ENCODE measurements at places on chromosomes 5 and 9. TPM values are rescaled to one million over a fixed set of nuclear protein-coding genes. Genes with fewer than 3 reads are reported as not detected.

The PLCXD3 gene
- not detected for polyA plus RNA-seq

The PRUNE2 gene
- polyA plus RNA-seq = not detected

The NEURL1B gene
- not detected for polyA plus RNA-seq

The PTPDC1 gene
- polyA plus RNA-seq = 0.95 TPM

The DOCK2 gene
- 121 TPM for polyA plus RNA-seq

The GPX3 gene
- polyA plus RNA-seq = not detected

The TSSK1B gene
- not detected for polyA plus RNA-seq

The PCDHGA11 gene
- 0.11 TPM for polyA plus RNA-seq

The FAM200C gene
- 0.36 TPM for polyA plus RNA-seq

The PCDHA10 gene
- not detected for polyA plus RNA-seq

The HTR4 gene
- not detected for polyA plus RNA-seq

The TMEM252 gene
- polyA plus RNA-seq = not detected

The EQTN gene
- not detected for polyA plus RNA-seq

The DMGDH gene
- not detected for polyA plus RNA-seq

The ANKRD18B gene
- not detected for polyA plus RNA-seq

The PCDHB10 gene
- not detected for polyA plus RNA-seq

The PLPPR1 gene
- polyA plus RNA-seq = not detected

The SLC4A9 gene
- polyA plus RNA-seq = not detected

The FAM221B gene
- polyA plus RNA-seq = not detected

The DOCK8 gene
- 15.3 TPM for polyA plus RNA-seq

The PPP2R2B gene
- 62.3 TPM for polyA plus RNA-seq

The PCDHGA8 gene
- not detected for polyA plus RNA-seq

The CARTPT gene
- polyA plus RNA-seq = not detected

The MYMK gene
- not detected for polyA plus RNA-seq

The BAAT gene
- polyA plus RNA-seq = not detected

The FKTN gene
- polyA plus RNA-seq = 0.52 TPM

The CDH9 gene
- not detected for polyA plus RNA-seq

The ARL14EPL gene
- not detected for polyA plus RNA-seq

The NUTM2F gene
- polyA plus RNA-seq = not detected

The ANXA1 gene
- polyA plus RNA-seq = 426 TPM

The TRPM3 gene
- not detected for polyA plus RNA-seq

The FGFR4 gene
- polyA plus RNA-seq = not detected

The ZNF474 gene
- not detected for polyA plus RNA-seq

The PDGFRB gene
- polyA plus RNA-seq = 7.1 TPM

The RAD23B gene
- 16.9 TPM for polyA plus RNA-seq

The SCGB3A2 gene
- not detected for polyA plus RNA-seq

The SUSD3 gene
- polyA plus RNA-seq = 5.2 TPM

The TYRP1 gene
- polyA plus RNA-seq = not detected

The SMIM33 gene
- polyA plus RNA-seq = not detected

The TMEM174 gene
- polyA plus RNA-seq = not detected

The ADAMTSL1 gene
- not detected for polyA plus RNA-seq

The SCGB3A1 gene
- not detected for polyA plus RNA-seq

The PCA3 gene
- polyA plus RNA-seq = not detected

The ANKDD1B gene
- polyA plus RNA-seq = 0.76 TPM

The PSD2 gene
- polyA plus RNA-seq = 0.14 TPM

The LHX2 gene
- not detected for polyA plus RNA-seq

The MARCOL gene
- not detected for polyA plus RNA-seq

The CARD6 gene
- polyA plus RNA-seq = 1.9 TPM

The TMEM8B gene
- 1.6 TPM for polyA plus RNA-seq

The ARAP3 gene
- polyA plus RNA-seq = 0.68 TPM

The PHYKPL gene
- 44.1 TPM for polyA plus RNA-seq

The INSL4 gene
- polyA plus RNA-seq = not detected

The CCL27 gene
- not detected for polyA plus RNA-seq

The SPARC gene
- polyA plus RNA-seq = 9.8 TPM

The CTSV gene
- not detected for polyA plus RNA-seq

All from immature natural killer cell (primary cell).